ENCODE measurements at places on chromosomes 4 and X.

- DNase-seq, result no peak
Measured at GRCh38 chr4:125693228-125693627, 378.5 kb downstream of the FAT4 start.

DNA sequence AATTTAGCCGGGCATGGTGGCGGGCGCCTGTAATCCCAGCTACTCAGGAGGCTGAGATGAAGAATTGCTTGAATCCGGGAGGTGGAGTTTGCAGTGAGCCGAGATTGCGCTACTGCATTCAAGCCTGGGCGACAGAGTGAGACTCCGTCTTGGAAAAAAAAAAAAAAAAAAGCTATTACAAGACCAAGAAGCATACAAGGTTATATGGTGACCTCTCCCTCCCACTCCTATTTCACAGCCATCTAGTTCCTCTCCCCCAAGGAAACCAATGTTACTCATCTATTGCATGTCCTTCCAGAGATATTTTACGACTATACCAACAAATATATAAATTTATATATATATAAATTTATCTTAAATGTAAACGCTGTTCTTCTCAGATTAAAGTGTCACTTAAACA lies 3.2 kb downstream of the SLC9A7 start:
- DNase-seq, result no peak

- DNase-seq, result no peak
Measured at GRCh38 chrX:30246769-30247489, at the start of gene MAGEB1. Gene MAGEB1, plus strand, starts transcription at chrX:30247146. Its CDS starts 3,348 bp downstream, at chrX:30250494.

GRCh38 chrX:150982235-150982787 lies 824 bp upstream of the HMGB3 start:
- no peak for DNase-seq

GRCh38 chr4:152997771-152998487 lies 61.8 kb downstream of the FHDC1 start:
- DNase-seq, result peak; percentile 97

- no peak for DNase-seq
Measured at GRCh38 chr4:134624365-134624764, 422.8 kb upstream of the PABPC4L start.

- DNase-seq, result no peak
Measured at GRCh38 chrX:1476682-1477081, 24.0 kb upstream of the ASMTL start.

GRCh38 chr4:80507507-80507906 lies 172.0 kb downstream of the CFAP299 start:
- DNase-seq, result no peak

GRCh38 chr4:150323406-150324325 lies 245.4 kb downstream of the DCLK2 start:
- no peak for DNase-seq

DNA sequence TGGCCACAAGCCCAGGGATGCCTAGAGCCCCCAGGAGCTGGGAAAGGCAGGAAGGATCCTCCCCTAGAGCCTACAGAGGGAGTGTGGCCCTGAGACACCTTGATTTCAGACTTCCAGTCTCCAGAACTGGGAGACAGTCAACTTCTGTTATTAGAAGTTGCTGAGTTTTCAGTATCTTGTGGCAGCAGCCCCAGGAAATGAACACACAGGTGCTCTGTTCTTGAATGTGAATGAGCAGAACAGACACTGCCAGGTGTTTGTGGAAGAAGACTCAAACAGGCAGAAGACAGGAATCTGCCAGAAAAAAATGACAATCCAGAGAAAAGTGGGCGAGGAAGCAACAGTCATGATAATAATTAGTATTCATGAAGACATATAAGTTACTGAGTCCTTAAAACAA lies 64.5 kb upstream of the STS start:
- DNase-seq, result no peak

- no peak for DNase-seq
Measured at GRCh38 chrX:130636277-130636676, 234.5 kb downstream of the RBMX2 start.

DNA sequence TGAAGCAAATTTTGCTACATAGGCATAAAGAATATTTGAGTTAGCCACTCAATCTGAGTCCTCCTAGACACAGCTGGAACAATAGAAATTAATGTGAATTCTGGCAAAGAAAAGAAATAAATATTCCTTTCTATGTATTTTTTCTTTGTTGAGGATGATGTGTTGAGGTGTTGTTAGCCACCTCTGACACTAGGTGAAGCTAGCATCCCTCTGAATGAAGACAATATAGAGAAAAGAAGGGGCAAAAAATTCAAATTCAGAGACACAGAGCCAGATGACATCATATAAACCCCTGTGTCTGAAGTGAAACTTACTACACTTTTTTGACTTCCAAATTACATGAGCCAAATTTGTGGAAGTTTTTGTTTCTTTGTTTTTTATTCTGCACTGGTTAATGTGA lies 34.6 kb upstream of the TMPRSS11D start:
- DNase-seq, result no peak

- DNase-seq, result peak; percentile 3
Measured at GRCh38 chrX:73987166-73987565, 316.8 kb upstream of the ZCCHC13 start.

DNA sequence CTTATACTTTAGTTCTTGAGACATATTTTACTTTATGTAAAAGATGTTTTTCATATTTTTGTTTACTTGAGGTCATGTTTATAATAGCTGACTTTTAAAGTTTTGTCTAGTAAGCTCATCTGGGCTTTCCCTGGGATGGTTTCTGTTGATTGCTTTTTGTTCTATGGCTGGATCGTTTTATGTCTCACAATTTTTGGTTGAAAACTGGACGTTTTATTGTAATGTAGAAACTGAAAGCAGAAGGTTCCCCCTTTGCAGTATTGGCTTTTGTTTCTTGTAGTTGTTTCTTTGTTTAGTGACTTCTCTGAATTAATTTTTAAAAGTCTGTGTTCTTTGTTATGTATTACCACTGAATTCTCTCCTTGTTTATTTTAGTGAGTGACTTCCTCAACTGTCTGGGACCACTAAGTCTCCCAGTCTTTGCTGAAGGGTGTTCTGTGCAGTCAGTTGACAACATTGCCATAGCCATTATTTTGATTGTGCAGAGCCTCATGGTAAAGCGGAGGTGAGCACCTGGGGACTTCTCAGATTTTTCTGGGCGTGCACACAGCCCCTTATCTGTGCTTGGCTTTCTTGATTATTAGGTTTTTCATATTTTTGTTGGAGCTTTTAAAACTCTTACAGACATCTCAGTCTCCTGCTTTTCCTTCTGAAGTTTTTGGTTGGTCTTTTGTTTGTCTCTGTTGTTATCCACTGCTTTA lies 31.0 kb downstream of the KDM6A start:
- no peak for DNase-seq

GRCh38 chr4:8284391-8284790 lies 14.8 kb downstream of the HTRA3 start:
- no peak for DNase-seq

GRCh38 chrX:40146262-40147125 lies 48.7 kb upstream of the BCOR start:
- peak; percentile 50 for DNase-seq

- DNase-seq, result no peak
Measured at GRCh38 chrX:49858341-49858740, 20.9 kb upstream of the USP27X start.

GRCh38 chr4:29013341-29013740 lies 1706.8 kb upstream of the PCDH7 start:
- no peak for DNase-seq

DNA sequence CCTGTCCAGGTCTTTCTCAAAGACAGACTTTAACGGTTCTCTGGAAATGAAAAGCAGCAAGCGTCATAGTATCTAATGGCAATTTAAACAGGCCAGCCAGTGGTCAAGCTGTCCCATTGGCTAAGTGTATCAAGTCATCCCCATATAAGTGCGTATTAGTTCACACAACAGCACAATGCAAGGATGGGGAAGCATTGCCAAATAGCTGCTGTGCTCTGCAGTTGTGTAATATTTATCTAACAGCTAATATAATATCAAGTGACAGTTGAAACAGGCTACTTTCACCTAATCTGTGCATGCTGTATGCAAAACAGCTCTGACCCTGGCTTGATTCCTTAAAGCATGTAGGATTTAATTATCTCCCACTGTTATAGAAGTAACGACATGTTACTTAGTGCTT lies 134.8 kb upstream of the PPARGC1A start:
- no peak for DNase-seq

DNA sequence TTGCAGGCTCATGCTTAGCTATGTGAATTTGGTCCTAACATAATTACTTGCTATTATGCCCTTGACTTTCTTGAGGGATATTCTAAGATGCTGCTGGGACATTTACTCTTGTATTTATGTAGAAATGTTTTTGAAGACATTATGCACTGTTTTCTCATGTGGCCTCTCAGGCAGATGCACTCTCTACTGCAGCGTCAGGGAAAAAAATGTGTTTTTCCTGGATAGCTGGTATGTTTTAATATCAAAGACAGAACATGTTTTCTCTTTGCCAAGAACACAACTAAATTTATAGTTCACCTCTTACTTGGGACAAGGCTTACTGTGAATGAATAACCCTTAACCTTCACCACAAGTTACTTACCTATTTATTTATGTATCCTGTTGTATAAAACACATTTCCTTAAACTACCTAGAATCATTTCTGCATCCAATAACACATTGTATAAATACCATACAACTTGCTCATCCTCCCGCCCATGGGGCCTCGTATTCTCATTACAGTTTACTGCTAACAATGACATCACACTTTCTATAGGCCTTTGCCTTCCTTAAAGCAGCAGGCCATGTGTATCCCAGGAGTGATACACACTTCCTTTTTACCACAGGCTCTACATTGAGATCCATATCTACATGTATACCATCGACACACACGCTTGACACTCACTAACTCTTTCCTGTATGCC lies 178.7 kb downstream of the SLIT2 start:
- no peak for DNase-seq

GRCh38 chr4:69830560-69831269 lies 29.2 kb downstream of the SULT1E1 start:
- DNase-seq, result peak; percentile 62

DNA sequence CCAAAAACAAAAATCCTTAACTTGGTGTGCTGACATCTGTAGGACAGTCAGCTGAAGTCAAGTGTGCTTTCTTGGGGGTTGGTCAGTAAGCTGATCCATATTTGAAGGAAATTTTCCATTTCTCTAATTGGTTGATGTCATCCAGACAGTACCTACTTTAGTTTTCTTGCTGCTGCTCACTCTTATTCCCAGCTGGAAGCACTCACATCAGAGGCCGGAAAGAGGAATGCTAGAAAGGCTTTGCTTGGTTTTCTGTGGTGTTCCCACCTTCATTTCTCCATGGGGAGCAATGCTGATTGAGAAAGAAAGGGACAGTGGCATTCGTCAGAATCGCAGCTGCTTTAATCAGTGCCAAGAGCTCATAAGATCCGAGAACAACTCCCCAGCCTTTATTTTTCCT lies 227.0 kb downstream of the C4orf33 start:
- no peak for DNase-seq

- DNase-seq, result peak; percentile 35
Measured at GRCh38 chr4:15182600-15183220, 180.4 kb downstream of the CPEB2 start.

GRCh38 chr4:174086829-174087799 lies 196.4 kb downstream of the FBXO8 start:
- no peak for DNase-seq

GRCh38 chr4:80043541-80043940 lies 29.5 kb downstream of the ANTXR2 start:
- DNase-seq, result no peak

DNA sequence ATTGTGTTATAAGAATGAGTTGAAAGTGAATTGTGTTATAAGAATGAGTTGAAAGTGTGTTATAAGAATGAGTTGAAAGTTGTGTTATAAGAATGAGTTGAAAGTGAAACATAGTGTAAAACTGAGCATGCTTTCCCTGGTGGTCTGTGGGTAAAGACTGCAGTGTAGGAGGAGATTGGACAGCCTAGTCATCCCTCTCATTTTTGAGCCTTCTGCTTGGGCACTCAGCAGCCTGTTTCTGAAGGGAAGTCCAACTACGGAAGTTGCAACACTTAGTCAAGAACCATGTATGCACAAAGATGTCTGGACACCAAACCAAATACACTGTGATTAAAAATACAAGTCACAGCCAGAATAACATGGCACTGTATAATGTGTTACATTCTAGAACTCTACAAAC lies 72.6 kb downstream of the ANK2 start:
- DNase-seq, result no peak

DNA sequence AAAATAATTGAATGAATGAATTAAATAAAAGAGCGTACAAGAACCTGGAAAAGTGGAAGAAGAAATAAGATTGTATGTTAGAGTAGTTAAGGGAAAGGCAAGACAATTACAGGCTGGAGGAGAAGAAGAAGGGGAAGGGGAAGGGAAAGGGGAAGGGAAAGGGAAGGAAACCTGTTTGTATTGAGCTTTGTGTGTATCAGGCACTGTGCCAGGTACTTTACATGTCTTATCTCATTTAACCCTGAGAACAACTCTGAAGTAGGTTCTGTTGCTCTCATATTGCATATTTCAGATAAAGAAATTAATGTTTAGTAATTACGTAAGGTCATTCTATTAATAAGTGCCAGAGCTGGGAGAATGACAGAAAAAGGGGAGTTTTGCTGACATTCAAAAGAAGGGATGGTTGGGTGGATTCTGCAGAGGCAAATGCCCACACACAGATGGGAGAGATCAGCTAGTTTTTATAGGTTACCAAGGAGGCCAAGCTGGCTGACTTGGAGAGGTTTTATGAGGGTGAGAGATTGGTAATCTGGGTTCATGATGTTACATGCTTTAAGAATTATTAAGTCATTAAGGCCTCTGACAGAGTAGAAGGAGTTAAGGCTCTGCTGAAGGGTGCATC lies 92.3 kb upstream of the LCORL start:
- DNase-seq, result no peak

DNA sequence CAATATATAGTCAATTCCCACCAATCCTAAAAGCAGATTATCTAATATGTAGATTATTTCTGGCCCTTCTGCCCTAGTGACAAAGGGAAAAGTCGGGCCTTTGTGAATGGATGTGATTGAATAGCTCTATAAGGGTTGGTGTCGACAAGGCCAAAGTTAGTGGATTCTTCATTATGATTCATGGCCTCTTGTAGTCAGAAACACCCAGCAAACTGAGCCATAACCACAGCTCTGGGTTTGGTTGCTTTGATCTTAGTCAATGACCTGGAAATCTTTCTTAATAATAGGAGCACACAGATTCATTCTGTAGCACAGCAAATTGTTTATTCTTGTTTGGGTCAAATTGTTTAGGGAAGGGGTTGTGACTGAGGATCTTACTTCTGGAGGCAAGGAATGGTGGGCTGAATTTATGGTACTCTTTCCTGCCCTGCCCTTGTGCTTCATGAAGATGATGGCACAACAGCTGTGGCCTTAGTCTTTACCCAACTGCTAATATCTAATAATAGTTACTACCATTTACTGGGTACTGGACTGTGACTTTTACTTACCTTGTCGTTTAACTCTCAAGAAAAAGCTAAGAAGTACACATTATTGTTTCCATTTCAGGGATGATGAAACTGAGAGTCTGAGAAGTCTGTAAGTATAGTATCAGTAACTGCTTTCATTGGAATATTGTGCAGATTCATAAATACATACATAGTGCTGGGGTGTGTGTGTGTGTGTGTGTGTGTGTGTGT lies 74.0 kb downstream of the AFF2 start:
- peak; percentile 50 for DNase-seq

- no peak for DNase-seq
Measured at GRCh38 chr4:148810461-148810860, 368.2 kb upstream of the NR3C2 start.
